ENCODE measurements at places on chromosomes 2 and 18.

DNA sequence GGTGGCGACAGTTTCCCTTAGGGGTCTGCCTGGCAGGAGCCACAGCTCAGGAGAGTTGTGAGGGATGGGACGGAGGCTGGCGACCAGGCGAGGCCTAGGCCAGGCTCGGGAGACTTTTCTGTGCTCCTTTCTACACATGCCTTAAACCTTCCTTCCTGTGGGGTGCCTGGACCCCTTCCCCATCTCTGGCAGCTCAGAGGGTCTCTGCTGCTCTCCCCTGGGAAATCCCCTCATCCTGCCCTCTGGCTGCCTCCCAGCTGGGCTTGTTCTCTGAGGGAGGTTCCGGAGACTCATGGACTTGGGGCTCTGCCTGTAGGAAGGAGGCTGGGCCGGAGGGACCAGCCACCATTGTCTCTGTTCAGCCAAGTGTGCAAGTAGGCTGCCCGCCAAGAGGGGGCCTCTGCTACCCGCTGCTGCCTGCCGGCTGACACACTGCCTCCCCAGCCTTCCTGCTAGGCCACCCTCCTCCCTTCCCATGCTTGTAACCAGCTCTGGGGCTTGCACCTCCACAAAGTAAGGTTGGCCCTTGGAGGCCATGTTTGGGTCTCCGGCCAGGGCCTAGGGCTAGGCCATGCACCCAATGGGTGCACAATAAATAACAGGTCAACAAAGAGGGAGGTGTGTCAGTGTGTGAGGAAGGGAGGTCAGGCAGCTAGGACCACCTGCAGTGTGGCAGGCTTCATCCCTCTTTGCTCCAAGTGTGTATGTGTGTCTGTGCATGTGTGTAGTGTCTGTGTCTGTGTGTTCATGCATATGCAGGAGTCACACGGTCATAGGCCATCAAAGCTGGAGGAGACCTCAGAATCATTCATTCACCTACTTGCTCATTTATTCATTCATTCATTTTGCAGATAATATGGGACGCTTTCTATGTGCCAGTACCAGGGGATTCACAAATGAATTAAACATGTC lies 28.8 kb downstream of the PSD4 start:
- DNase-seq: no peak

- no peak for DNase-seq
Measured at GRCh38 chr18:1018181-1018681, 113.6 kb downstream of the ADCYAP1 start.

- no peak for DNase-seq
Measured at GRCh38 chr2:172448544-172449267, 21.3 kb downstream of the ITGA6 start.

DNA sequence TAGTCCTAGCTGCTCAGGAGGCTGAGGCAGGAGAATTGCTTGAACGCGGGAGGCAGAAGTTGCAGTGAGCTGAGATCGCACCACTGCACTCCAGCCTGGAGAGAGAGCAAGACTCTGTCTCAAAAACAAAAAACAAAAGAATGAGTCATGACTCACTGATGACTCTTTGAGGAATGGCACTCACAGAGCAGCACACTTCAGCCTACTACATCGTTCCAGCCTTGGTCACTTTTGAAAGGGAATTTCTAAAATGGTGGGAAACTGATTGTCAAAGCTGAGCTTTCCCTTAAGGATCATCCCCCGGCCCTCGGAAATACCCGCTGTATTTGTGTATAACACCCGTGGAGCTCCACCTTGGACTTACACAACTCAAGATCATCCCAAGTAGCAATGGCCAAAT lies 217.3 kb upstream of the HS6ST1 start:
- DNase-seq: no peak

DNA sequence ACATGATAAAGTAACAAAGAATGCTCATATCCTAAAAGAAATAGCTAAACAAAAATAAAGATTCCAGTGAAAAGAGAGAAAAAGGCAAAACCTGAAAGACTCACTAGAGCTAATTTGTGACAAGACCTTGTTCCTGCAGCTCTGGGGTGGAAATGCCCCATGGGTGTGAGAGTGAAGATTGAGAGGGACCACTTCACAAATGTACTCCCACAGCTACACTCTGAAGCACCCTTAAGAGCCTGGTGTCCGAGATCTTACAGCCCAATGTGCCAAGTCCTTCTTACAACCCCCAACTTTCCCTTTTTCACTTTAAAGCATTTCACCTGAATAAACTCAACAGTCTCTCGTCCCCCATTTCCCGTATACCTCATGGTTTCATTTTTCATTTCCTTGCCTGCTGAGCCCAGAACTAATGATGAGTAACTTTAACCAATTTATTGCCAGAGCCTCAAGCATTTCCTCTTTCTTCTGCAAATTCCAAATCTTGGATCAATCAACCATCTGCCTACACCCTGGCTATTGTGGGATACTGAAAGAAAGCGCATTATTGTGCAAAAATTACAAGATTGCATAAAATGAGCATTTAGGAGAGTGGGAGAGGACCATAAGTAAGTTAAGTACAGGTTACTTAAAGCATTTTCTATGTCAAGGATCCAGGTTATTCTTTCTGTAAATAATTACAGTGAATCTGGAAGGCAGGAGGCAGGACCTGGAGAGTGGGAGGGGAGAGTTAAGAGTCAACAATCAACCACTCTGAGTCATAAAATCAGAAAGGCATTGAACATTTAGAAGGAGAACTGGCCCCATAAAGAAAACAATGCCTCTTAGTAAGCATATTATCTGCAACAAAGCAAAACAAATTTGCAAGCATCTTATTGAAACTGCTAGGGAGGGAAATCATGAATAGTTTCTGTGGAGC lies 804.4 kb upstream of the CELF4 start:
- no peak for DNase-seq

GRCh38 chr2:64317707-64318475 lies 136.1 kb upstream of the LGALSL start:
- no peak for DNase-seq

- DNase-seq: no peak
Measured at GRCh38 chr2:197571627-197572271, 55.9 kb downstream of the MOB4 start.

DNA sequence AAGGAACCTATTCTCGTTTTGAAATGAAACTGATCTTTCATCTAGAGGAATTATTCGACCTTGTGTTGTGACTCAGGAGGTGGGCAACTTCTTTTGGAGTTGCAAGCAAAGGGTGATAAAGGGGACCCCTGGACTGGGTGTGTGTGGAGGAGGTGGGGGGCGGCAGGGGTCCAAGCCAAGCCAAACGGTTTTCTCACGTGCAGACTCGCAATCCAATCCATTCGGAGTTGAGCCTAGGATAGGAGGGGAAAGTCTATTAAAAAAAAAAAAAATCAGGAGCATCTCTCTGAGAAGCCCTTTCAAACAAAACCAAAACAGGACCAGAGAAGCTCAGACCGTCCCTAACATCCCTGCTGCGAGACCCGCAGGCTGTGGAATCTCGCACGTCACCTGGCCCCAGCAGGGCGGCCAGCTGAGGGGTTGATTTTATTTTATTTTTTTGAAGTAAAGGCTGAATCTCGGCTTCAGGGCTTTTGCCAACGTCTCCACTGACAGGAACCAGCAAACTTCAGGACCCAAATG lies 3.7 kb upstream of the ZEB2 start:
- no peak for DNase-seq

- no peak for DNase-seq
Measured at GRCh38 chr2:182814380-182814779, 52.1 kb downstream of the FRZB start.

- peak; percentile 55 for DNase-seq
Measured at GRCh38 chr2:109353806-109354745, 225.1 kb downstream of the SH3RF3 start.

GRCh38 chr2:225117051-225117716 lies 74.9 kb upstream of the DOCK10 start:
- DNase-seq: no peak

DNA sequence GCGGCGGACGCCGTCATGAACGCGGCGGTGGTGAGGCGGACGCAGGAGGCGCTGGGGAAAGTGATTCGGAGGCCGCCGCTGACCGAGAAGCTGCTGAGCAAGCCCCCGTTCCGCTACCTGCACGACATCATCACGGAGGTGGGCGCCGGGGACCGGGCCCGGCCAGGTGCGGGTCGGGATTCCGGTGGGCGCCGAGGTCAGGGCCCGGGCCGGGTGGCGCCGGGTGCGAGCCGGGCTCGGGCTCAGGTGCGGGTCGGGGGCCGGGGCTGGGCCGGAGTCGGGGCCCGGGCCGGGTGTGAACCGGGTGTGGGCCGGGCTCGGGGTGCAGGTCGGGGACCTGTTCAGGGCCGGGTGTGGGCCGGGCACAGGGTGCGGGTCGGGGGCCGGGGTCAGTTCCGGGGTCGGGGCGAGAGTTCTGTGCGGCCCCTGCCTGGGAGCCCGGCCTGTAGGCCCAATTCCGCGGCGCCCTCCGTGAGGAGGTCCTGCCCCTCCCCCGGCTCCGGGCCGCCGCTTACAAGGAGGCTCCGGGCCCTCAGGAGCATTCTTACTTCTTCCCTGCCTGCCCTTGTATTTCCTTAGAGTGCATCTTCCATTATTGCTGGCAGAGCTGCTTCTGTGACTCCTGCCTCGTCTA lies 447 bp downstream of the TRAF3IP1 start:
- DNase-seq: no peak

- DNase-seq: no peak
Measured at GRCh38 chr2:86758405-86758804, 32.3 kb downstream of the CD8A start.

GRCh38 chr2:191030521-191031154 lies 16.7 kb upstream of the STAT1 start:
- DNase-seq: no peak

DNA sequence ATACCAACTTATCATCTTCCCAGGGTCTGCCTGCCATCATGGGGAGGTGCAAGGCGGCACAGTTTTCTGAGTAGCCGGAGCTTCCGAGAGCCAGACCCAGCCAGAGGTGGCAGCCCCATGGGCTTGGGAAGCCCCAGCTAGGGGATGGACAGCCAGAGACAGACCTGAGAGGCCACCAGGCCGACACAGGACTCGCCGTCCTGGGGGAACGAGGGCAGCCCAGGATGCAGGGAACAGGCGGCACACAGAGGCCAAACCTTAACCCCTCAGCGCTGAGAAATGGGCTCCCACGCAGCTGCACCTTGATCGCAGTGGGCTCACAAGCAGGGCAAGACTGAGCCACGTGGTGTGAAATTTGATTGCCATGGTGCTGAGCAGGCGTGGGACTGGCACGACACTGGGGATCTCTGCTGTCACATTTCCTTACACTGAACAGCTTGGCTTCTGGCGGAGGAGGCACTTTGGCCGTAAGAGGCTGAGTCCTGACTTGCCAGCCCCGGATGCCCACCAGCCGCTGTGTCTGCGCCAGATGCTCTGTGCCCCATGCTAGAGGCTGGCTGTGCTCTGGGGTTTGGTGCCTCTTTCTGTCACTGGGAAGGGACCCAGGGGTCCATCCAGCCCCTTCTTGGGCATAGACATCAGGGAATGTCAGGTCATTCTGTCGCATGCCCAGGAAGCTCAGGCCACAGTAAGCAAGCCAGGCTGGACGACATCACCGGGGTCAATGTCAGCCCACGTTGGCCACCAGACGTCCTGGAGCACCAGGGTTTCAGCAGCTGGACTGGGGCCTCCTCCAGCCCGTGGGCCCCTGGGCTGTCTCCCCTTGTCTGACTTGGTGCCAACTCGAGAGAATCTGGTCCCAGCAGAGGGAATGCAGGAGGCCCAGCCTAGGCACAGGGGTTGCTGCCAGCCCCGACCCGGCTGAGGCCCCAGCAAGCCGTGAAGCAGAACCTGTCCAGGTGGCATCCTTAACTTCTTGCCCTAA lies 312.1 kb upstream of the MYT1L start:
- peak; percentile 54 for DNase-seq

DNA sequence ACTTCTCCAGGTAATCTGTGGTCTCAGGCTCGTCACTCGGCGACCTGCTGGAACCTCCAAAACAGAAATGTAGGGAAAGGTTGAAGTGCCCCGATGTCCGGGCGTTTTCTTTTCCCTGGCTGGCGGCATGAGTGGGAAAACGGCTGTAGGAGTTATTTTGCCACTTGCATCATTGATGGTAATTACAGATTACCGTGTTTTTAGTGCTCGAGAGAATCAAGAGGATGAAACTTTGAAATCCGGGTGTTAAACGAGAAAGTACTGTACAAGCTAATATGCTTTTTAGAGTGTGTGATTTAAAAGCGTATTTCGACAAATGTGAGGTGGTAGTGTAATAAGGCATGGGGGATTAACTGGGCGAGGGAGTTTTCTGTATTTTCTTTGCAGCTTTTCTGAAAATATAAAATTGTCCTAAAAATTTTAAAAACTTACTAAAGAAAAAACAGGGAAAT lies 819 bp downstream of the GRHL1 start:
- no peak for DNase-seq

DNA sequence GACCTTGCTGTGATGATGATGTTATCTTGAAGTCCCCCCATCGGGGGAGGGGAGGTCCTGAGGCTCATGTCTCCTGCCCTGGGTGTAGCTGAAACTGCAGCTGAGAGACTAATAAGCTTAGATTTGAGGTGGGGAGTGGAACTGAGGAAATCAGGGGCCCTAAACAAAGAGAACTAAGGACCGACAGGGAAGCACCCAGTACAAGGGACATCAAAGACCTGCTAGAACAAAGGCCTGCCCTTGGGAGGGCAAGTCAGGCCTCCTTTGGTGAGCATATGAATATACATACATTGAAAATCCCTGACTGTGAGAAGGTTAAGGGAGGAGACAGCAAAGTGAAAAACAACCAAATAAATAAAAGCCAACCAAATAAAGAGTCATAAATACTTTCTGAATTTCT lies 1132.5 kb upstream of the CELF4 start:
- no peak for DNase-seq

- DNase-seq: no peak
Measured at GRCh38 chr2:56177420-56178220, 6.2 kb upstream of the CCDC85A start.

DNA sequence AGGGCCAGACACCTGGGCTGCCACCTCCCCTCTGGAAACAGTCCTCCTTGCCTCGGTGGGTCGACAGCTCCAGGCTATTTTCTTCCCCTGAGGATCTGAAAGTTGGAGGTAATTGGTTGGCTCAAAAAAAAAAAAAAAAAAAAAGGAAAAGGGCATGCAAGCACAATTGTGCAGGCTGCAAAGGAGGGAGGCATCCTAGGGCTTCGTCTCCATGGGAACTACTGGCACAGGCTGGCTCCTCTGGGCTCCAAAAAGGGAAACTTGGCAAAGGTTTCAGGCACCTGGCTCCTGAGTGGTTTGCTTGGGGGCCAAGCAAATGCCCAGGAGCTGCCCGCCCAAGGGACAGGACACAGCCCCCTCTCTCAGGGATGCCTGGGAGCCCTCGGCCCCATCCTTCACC lies 1.1 kb upstream of the KCNIP3 start:
- no peak for DNase-seq

Measured in coronary artery (tissue), 2 donors.